ENCODE measurements at places on chromosomes 4 and X.

DNA sequence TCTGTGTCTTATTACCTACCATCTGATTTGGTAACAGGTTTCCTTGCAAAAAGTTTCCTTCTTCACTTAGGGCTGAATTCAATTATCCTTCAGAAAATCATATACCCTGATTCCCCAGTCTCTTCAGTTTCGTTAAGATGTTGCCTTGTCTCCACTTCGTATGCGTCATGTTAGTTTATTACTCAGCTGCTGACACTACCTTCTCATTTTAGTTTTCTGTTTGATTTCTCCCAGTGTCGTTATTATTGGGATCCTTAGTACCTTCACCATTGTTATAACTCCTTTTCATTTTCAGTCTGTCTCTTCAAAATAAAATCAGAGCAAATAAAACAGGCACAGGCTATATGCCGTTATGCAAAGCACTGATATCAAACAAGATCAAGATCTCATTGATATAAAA lies 87.5 kb upstream of the RBPJ start:
- no peak for DNase-seq

- no peak for DNase-seq
Observed at GRCh38 chr4:154417373-154417673, 74.3 kb downstream of the DCHS2 start.

DNA sequence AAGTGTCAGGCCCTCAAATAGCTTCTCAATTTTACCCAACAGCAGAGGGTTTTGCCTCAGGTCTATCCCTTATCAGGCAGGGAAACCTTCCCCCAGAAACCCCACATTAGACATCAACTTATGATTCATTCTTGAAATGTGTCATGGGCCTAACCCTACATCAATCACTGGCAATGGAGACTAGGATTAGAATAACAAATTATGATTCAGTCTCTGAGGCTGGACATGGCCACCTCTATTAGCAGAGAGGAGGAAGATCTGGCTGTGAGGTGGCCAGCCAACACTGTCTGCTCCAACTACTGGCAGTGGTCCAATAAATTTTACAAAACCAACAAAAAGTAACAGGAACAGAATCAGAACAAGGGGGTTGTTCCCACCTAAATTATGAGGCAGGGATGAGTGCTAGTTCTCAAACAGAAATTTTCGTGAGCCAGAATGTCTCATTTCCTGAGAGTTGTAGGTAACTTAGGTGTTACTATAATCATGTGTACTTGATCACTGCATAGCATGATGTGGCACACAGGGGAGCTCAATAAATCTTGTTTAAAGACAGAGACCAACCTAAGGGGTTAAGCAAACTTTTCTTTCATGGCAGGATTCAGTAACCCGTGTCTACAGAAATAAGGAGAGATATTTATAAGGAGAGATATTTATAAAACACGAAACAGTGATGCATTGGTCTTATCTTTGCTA lies 126.8 kb downstream of the NFKB1 start:
- DNase-seq = peak; percentile 59

DNA sequence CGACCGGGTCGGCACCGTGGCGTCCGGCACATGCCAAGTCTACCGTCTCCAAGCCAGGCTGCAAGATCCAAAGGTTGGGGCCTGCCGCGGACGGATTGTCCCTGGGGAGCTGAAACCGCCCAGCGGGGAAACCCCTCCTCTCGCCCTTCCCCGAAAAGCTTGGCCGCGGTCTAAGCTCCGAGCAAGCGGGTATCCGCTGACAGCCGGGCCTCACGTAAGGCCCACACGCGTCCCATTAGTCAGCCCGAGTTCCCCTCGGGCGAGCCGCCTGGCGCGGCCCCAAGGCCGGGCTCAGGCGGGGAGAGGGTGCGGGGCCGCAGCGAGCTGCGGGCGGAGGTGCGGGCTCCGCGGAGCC lies 6.8 kb upstream of the BCOR start:
- DNase-seq = peak; percentile 70

GRCh38 chr4:38015886-38016515 lies 55.8 kb downstream of the PTTG2 start:
- DNase-seq = peak; percentile 57

DNA sequence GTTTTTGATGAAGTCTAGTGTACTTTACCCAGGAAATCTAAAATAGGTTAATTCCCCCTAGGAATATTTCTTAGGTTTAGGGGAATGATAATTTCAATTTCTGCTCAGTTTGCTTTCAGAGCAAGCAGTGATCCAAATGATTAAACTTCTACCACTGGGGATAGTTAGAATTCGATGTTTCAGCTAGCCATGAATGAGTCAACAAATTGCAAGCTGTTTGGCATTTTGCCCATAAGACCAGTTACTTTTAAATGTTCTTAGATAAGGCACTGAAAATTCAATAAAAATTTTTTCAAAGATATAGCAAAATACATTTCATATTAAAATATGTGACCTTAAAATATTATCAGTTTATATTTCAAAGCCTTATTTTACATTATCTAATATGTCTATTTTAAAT lies 993.6 kb downstream of the ARAP2 start:
- DNase-seq = peak; percentile 11

GRCh38 chr4:152535360-152535902 lies 461 bp downstream of the FBXW7 start:
- no peak for DNase-seq

GRCh38 chrX:84956304-84956703 lies 47.4 kb upstream of the APOOL start:
- peak; percentile 0 for DNase-seq

DNA sequence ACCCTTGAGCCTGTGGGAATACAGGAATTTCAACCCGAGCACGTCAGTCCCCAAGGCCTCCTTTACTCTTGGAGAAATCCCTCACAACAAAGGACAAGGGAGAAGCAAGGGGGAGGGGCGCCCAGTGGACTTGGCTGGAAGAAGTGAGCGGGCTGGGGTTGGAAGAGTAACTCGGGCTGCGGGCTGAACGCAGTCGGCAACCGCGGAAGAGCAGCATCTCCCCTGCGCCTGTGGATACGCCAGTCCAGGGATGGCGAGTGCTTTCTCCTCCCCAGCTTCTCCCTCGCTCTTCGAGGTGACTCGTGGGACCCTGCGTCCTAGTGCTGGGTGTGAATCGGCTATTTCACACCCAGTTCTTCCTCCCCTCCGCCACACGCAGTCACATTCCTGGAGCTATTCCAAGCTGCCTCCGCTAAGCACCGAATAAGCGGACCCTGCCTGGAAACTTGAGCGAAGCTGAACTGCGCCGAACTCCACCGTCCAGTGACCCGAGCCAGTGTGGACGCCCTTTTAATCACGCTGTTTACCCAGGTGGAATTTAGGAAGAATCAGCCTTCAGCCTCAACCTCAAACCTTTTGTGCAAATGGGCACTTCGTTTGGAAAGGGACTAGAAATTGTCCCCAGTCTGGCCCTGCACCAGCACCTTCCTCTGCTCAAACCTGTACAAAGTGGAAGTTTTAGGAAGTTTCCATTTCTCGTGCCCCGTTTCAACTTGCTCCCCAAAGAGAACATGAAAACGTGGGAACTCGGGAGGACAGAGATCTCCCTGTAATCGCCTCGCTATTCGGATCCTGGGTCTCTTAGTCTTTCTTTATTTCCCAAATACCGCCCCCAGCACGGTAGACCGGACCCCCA lies 64.3 kb upstream of the WDR17 start:
- DNase-seq = peak; percentile 37

DNA sequence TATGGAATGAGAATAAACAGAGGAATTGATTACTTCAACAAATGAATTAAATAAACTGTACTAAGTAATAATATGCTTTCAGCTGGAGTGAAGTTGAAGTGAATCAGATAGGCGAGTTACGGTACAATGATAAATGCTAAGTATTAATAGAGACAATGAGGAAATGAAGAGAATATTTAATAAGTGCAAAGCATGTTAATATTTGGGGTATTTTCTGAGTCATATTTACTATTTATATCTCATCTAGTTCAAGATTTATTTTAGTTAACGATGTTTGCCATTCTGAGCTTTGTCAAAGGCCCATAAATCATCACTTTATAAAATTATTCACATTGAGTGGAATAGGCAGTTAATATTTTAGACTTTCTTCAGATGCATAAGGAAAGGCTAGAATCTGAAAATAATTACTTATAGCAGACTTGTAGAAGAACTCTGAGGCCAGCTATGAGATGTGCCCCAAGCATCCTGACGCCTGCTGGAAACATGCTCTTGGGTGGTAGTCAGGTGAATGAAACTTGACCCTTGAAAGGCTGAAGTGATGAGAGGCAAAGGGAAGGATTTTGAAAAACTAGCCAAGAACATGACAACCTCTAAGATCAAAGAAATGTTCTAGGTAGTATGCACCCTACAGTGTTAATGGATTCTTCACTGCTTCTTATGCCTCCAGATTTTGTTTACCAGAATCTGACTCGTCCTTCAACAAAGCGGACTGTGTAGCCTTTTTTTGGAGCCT lies 133.8 kb upstream of the STIM2 start:
- no peak for DNase-seq

DNA sequence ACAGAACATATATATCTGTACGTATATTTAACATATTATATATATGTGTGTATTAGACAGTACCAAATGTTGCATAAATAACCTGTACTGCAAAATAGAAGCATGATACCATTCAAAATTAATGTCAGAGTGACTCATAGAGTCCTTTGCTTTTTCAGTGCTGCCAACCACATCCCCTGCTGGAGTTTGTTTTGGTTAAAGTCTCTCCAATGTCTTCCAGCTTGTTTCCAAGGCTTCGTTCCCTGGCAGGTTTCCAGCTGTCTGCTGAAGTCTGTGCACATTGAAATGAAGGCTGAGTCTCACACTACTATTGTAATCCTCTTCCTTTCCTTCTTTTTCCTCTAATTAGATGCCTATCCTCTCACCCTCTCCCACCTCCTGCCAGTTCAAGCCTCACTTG lies 14.9 kb downstream of the NRK start:
- peak; percentile 93 for DNase-seq

DNA sequence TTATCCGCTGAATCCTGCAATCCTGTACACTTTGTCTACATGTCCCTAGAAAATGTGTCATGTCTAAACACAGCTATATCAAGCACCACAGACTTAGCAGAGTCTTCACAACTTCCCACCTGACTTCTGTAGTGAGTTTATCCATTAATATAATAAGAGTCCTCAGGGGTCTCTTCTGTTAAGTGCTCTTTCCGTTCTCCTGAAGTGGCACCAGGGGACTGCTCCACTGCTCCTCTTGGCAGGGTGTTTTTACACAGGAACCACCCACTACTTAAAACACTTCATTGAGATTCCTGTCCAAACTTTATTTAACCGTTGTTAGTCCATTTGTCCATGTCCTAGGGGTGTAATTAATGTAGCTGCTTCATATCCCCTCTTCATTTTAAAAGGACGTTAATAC lies 1000.4 kb downstream of the STPG2 start:
- DNase-seq = no peak

- DNase-seq = no peak
Observed at GRCh38 chr4:48409203-48409602, 67.9 kb downstream of the SLAIN2 start.
